ENCODE measurements at places on chromosomes 1 and 21.

DNA sequence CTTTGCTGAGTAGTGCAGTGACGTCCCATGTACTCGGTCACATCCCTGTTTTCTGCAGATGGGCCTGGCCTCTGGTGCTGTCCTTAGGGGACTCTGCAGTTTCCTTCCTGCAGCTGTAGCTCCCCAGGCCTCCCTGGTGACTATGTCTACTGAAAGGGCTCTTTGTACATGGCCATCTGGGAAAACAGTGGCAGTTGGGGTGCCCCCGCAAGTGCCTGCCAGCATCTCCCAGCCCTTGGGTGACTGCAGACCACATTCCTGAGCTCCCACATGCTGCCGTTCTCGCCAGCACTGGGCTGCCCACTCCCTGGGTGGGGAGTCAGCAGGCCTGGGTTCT, 37.5 kb upstream of the KCNA10 start:
- no peak for DNase-seq

GRCh38 chr1:151723726-151724370, 2.5 kb downstream of the RIIAD1 start:
- DNase-seq = no peak

- no peak for DNase-seq
Measured at GRCh38 chr1:157415661-157416060, 136.7 kb downstream of the FCRL5 start.

DNA sequence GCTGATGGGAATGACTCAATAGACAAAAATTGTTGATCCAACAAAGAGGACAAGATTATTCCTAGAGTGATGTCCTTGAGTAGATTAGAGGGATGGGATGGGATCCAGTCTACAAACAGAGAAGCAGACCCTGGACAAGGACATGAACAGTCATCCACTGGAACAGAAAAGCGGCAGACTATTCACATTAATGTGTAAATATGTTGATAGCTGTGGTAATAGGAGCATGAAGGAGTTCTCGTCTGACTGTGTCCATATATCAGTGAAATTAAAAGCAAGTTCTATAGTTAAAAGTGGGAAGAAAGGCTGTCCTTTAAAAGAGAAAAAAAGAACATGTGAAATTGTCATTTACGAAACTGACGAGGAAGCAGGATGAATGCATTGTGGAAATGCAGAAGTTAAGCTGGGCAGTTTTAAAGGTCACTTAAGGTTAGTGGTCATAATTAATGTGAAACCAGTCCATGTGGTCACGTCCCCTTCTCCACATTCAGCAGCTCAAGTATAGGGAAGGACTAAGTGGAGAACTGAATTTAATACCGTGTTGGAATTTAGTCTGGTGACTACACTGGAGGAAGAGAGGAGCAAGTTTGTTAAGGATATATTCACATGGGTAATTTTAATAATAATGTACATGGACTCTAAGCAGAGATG, 62.1 kb downstream of the PIK3R3 start:
- no peak for DNase-seq

GRCh38 chr1:89735479-89735878, 85.4 kb upstream of the LRRC8D start:
- DNase-seq = no peak

DNA sequence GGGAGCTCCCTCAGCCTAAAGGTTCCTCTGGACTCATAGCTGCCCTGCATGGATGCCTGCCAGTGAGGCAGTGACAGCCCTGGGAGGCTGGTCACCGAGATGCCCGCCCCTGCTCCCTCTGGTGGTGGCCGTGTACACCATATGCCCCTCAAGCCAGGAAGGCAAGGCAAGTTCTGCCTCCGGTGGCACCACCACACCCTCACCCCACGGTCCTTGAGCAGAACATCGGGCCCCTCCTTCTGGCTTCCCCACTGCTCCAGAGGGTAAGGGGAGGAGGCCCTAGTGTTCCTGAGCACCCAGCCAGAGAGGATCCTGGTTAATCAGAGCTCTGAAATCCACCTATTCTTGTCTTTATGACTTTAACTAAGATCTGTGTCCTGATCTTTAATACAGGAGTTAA, 1.5 kb upstream of the S100A14 start:
- peak; percentile 13 for DNase-seq

- no peak for DNase-seq
Measured at GRCh38 chr1:186980400-186980799, 151.7 kb downstream of the PLA2G4A start.

DNA sequence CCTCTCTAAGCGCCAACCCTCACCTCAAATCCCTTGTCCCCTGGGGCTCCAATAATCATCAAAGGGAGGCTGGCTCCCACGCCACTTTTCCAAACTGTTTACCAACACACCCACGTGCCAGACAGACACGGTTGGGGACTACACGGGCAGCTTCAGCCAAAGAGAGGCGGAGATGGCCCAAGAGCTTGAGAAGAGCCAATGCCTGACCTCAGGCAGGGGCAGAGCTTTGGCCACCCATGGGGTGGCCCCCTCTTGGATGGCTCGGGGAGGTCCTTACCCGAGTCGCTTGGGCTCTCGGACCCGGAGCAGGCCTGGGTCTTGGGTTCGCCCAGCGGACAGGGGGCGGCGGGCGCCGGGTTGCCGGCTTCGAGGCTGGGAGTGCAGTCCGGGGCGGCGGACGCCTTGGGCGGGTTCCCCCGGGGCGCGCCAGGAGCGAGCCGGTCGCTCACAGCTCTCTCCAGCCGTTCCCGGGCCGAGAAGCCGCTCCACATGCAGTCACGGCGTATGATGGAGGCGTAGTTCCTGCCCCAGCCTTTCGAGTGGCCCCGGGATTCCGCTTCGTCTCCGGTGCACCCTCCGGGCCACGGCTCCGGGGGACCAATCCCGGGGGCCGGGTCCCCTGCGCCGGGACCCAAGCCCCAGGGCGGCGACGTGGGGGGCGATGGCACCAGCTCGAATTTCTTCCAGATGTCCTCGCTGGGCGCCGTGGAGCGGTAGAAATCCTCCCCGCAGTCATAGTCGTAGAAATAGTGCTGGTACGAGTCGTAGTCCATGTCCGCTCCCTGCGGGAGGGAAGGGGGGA, 854 bp downstream of the MYCL start:
- no peak for DNase-seq

GRCh38 chr1:230048322-230048721, 18.7 kb upstream of the GALNT2 start:
- DNase-seq = no peak

Data from T follicular helper cell (primary cell).